CD4-positive, alpha-beta memory T cell (primary cell): ENCODE measurements at places on chromosomes 1 and 21. TPM values are rescaled to one million over a fixed set of nuclear protein-coding genes. Genes with fewer than 3 reads are reported as not detected.

DNA sequence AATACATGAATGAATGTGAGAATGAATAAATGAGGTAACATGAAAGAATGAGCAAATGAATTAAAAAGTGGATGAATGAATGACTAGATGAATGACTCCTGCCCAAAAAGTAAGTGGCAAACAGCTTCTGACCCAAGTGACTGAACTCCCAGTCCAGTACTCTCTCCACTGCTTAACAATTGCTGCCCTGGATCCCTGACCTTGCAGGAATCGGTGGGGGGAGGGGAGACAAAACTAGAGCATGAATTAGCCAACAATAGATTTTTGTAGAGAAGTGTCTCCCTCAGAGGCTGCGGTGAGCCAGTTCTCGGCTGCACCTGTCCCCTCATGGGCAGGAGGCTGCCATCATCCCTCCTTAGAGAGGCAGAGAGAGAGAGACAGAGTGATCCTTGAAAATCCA is 5.9 kb upstream of the GRIK3 start:
- H3K4me3 ChIP-seq = no peak overlapping the region
- no peak overlapping the region for H3K27ac ChIP-seq
- no peaks in the 10 kb centered on the region for H3K4me1 ChIP-seq
- no peak for DNase-seq
- H3K36me3 ChIP-seq = no peaks in the 10 kb centered on the region
- H3K27me3 ChIP-seq = no peaks in the 10 kb centered on the region

The AGPAT3 gene
- 76.7 TPM for total RNA-seq

The TXNDC12 gene
- total RNA-seq = 39.9 TPM

DNA sequence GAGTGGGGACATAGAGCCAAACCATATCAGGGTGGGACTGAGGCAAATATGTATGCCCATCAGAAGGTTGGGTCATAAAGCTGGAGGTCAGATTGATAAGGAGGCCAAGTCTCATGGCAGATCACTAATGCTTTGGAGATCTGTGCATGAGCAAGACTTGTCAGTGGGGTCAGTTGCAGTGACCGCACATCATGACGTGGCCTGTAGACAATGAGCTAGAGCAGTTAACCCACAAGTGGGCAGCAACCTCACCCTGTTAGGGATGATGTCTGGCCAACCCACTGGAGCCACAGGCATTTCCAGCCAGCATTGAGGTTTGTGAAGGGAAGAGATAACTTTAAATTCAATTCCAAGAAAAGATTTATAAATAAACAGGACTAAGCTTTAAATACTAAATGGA is 66.7 kb downstream of the XCL1 start:
- H3K4me3 ChIP-seq = no peak overlapping the region
- no peak overlapping the region for H3K27ac ChIP-seq
- no peaks in the 10 kb centered on the region for H3K36me3 ChIP-seq
- H3K27me3 ChIP-seq = no peaks in the 10 kb centered on the region

DNA sequence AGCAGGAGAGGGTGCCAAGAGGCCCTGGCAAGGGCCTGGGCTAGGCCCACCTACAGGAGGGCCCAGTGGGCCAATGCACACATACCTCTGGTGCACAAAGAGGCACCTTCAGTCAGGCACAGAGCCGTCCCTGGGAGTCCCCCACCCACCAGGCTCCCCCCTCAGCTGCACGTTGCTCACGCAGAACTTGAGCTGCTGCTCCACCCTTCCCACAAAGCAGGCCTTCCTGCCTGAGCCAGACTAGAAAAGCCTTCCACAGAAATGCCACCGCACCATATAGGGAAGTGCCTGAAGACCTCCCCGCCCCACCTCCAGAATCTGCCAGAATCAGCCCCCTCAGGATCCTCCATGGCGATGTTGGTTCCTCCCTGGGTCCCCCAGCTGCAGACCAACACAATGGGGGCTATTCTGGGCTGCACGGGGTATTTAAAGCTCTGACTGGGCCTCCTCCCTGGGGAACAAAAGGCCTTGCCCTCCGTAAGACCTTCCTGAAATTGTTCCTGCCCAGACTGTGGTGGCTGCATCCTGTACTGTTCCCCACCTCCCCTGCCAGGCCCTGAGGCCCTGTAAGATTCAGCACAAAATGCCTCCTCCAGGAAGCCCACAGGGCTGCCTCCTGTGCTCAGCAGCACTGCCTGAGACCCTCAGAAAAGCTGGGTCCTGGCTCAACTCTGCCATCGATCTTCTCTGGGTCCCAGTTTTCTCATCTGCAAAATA is 27.2 kb downstream of the HSPG2 start:
- no peak overlapping the region for H3K27ac ChIP-seq
- DNase-seq = no peak
- peaks cover 4% of the 10 kb centered on the region for H3K4me1 ChIP-seq
- H3K4me3 ChIP-seq = no peak overlapping the region
- H3K27me3 ChIP-seq = no peaks in the 10 kb centered on the region
- H3K36me3 ChIP-seq = no peaks in the 10 kb centered on the region

DNA sequence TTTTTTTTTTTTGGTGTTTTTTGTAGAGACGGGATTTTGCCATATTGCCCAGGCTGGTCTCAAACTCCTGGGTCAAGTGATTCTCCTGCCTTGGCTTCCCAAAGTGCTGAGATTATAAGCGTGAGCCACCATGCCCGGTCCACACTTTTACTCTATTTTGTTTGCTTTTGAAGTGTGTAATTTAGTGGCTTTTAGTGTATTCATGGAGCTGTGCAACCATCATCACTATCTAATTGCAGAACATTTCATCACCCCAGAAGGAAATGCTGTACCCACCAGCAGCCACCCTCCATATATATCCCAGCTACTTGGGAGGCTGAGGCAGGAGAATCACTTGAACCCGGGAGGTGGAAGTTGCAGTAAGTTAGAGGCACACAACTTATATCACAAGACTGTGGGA is 136.9 kb upstream of the ERRFI1 start:
- peaks cover 19% of the 10 kb centered on the region for H3K4me1 ChIP-seq
- H3K4me3 ChIP-seq = no peak overlapping the region
- no peaks in the 10 kb centered on the region for H3K27me3 ChIP-seq
- no peaks in the 10 kb centered on the region for H3K36me3 ChIP-seq

The LAPTM5 gene
- total RNA-seq = 608 TPM

DNA sequence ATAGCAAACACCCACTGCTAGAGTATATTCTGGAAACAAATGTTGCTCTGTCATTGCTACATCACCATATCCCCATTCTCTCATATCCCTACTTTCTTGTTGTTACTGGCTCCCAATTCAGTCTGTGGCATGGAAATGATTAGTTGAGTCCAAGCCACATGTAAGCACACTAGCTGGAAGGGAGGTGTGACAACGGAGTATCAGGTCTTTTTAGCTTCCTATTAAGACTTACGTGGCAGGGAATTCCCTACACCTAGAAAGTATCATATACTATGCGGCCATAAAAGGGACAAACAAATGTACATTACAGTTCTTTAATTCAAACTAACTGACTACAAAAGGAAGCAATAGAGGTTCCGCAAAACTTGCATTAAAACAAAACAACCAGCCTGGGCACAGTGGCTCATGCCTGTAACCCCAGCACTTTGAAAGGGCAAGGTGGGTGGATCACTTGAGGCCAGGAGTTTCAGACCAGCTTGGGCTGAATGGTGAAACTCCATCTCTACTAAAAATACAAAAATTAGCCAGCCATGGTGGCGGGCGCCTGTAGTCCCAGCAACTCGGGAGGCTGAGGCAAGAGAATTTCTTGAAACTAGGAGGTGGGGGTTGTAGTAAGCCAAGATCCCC is 48.6 kb downstream of the INTS7 start:
- no peaks in the 10 kb centered on the region for H3K4me1 ChIP-seq
- H3K36me3 ChIP-seq = peaks cover 7% of the 10 kb centered on the region
- no peak overlapping the region for H3K4me3 ChIP-seq
- H3K27me3 ChIP-seq = no peaks in the 10 kb centered on the region

The LRRC71 gene
- not detected for total RNA-seq

GRCh38 chr1:198258491-198258890 is 101.7 kb downstream of the NEK7 start:
- H3K4me1 ChIP-seq = peaks cover 7% of the 10 kb centered on the region
- no peak overlapping the region for H3K27ac ChIP-seq
- no peaks in the 10 kb centered on the region for H3K27me3 ChIP-seq
- no peak for DNase-seq
- H3K4me3 ChIP-seq = no peak overlapping the region

- DNase-seq = no peak
- H3K27me3 ChIP-seq = no peaks in the 10 kb centered on the region
- H3K27ac ChIP-seq = no peak overlapping the region
- H3K4me3 ChIP-seq = no peak overlapping the region
- H3K36me3 ChIP-seq = no peaks in the 10 kb centered on the region
Measured at GRCh38 chr1:23242414-23242813, 25.1 kb upstream of the HTR1D start.

The EPHA8 gene
- total RNA-seq = not detected

The OR2L5 gene
- total RNA-seq = 0.23 TPM

GRCh38 chr21:31988492-31989290 is 115.9 kb downstream of the HUNK start:
- H3K27me3 ChIP-seq = no peaks in the 10 kb centered on the region
- H3K27ac ChIP-seq = no peak overlapping the region
- no peak overlapping the region for H3K4me3 ChIP-seq
- no peaks in the 10 kb centered on the region for H3K4me1 ChIP-seq

GRCh38 chr1:199646761-199647160 is 380.7 kb upstream of the NR5A2 start:
- DNase-seq = no peak
- H3K4me1 ChIP-seq = no peaks in the 10 kb centered on the region
- H3K27me3 ChIP-seq = no peaks in the 10 kb centered on the region
- H3K36me3 ChIP-seq = no peaks in the 10 kb centered on the region
- H3K27ac ChIP-seq = no peak overlapping the region
- no peak overlapping the region for H3K4me3 ChIP-seq
